ENCODE measurements at places on chromosomes 1 and 21. TPM values are rescaled to one million over a fixed set of nuclear protein-coding genes. Genes with fewer than 3 reads are reported as not detected.

The KCNK2 gene
- 161 TPM for total RNA-seq

- no peaks in the 10 kb centered on the region for H3K27me3 ChIP-seq
- H3K36me3 ChIP-seq = no peaks in the 10 kb centered on the region
- DNase-seq = no peak
- no peak overlapping the region for H3K4me3 ChIP-seq
- no peak overlapping the region for H3K27ac ChIP-seq
Measured at GRCh38 chr1:245019910-245020486, 134.8 kb upstream of the KIF26B start.

DNA sequence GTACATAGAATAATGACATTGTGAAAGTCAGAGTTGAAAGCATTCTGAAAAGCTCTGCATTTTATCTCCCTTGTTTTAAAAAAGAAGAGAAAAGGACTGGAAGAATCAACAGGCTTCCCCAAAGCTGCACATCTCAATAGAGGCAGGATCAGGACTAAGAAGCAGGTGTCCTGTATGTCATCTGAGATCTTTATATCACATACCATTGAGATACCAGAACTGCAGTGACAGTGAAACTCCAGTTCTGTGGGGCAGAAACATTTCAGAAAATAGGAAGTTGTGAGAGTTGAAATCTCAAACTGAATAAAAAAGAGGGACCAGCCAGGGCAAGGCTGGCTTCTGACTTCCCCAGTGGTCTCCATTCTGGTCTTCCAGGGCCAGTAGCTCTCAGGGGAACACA is 33.0 kb upstream of the SH2D1B start:
- peaks cover 19% of the 10 kb centered on the region for H3K27me3 ChIP-seq
- DNase-seq = no peak
- no peak overlapping the region for H3K27ac ChIP-seq
- no peak overlapping the region for H3K4me3 ChIP-seq

- H3K27me3 ChIP-seq = peaks cover 6% of the 10 kb centered on the region
- H3K4me1 ChIP-seq = no peaks in the 10 kb centered on the region
Measured at GRCh38 chr1:223312705-223313414, 51.1 kb downstream of the SUSD4 start.

DNA sequence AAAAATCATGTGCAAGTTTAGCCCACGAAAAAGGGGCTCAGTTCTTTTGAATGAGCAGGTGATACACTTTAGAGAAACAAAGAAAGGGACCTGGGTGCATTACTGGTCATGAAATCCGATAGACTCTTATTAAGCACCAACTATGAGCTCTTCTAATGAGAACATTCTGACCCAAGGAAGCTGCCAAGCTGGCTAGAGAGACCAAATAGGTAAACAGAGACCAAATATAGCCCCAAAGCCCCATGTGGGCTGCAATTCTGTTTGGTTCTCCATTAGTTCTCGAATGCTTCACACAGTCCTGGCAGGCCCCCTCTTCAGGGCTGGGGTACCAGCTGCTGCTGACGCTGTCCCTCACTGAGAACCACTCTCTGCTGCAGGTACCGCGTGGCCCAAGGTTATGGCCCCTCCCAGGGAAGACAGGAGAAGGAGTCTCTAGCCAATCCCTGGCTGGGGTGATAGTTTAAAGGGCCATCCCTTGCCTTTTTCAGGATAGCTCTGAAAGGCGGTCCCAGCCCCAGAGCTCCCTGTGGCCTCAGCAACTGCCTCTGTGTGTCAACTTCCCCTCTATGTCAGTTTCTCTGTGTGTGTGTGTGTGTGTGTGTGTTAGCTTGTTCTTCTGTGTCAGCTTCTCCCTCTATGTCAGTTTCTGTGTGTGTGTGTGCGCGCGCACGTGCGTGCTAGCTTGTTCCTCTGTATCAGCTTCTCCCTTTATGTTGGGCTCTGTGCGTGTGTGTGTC is 7.1 kb upstream of the UBXN10 start:
- H3K27ac ChIP-seq = no peak overlapping the region
- no peaks in the 10 kb centered on the region for H3K4me1 ChIP-seq
- no peak overlapping the region for H3K4me3 ChIP-seq
- no peak for DNase-seq

Data from osteoblast (primary cell).